ENCODE measurements at places on chromosomes 12 and 14.

DNA sequence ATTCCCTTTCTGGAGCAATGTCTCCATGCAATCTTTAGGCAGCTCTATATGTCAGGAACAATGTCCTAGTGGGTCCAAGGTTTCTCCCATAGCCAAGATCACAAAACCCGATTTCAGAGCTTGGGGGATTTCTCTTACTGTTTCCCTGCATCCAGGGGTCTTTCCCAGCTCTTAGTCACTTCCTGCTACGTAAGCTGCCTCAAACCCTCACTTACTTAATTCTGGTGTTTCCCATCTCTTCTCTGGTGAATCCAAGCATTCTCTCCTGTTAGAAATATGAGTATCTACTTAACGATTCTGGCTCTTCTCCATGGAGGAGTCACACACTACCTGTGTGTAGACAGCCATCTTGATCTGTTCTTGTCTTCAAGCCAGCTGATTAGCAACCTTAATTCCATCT lies 80.0 kb downstream of the IFNG-AS1 start:
- no peak for DNase-seq

DNA sequence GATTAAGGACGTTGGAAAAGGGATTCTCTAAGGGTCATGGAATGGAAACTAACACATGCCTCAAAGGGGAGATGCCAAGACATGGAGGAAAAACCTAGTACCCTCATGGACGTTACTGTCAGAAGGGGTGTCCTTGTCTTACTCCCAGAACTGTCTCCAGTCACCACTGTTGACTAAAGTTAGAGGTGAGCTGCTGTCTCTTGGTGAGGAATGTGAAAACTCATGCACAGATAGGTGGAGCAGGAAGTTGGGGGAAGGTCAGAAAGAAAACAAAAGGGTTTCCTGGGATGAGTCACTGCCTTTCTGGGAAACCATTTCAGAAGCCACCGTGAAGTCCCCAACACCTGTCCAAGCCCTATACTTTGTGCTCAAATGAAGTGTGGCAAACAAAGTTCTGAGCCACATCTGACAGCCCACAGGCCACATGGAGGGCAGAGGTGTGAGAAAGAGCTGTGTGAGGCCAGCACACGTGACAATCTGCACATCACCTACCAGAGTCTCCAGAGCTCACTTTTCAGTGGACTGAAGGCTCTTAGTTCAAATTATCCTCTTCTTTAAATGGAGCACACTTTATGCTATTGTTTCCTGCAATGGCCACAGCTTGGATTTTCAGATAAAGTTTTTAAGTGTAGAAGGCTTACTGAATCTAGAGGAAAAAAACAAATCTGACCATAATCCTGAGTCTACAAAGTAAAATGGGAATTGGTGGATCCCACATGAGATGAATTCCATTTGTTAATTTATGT lies 92.9 kb upstream of the EGLN3 start:
- peak; percentile 39 for DNase-seq

- DNase-seq: no peak
Measured at GRCh38 chr12:75715323-75715644, 203.9 kb upstream of the KRR1 start.

DNA sequence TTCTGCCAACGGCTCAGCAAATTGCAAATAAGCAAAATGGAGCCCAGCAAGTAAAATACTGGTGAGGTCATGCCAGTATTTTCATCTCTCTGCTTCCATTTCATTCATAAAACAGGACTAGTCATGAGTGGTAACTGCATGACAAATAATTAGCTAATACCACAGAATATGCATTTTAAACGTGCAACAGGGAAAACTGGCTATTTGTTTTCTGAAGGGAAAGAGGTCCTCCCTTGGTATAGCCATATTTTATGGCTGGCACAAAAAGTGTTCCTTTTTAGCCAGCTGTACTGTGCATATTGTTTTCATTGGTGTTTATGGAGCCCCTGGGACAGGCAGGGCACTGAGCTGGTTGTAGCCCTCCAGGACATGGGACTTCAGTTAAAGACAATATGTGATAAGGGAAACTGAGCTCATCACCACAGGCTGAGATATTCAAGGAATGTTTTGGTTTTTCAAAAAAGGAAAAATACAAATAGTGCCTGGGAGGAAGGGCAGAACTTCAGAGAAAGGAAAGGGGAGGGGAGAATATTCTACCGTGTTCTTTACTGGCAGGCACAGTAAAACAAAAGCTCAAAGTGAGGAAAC lies 26.1 kb upstream of the FOXN3 start:
- no peak for DNase-seq

- no peak for DNase-seq
Measured at GRCh38 chr14:44170556-44170955, 336.5 kb downstream of the FSCB start.

GRCh38 chr12:80101126-80101525 lies 1.8 kb downstream of the OTOGL start:
- DNase-seq: no peak

- no peak for DNase-seq
Measured at GRCh38 chr14:94654071-94654861, 42.1 kb downstream of the SERPINA3 start.

DNA sequence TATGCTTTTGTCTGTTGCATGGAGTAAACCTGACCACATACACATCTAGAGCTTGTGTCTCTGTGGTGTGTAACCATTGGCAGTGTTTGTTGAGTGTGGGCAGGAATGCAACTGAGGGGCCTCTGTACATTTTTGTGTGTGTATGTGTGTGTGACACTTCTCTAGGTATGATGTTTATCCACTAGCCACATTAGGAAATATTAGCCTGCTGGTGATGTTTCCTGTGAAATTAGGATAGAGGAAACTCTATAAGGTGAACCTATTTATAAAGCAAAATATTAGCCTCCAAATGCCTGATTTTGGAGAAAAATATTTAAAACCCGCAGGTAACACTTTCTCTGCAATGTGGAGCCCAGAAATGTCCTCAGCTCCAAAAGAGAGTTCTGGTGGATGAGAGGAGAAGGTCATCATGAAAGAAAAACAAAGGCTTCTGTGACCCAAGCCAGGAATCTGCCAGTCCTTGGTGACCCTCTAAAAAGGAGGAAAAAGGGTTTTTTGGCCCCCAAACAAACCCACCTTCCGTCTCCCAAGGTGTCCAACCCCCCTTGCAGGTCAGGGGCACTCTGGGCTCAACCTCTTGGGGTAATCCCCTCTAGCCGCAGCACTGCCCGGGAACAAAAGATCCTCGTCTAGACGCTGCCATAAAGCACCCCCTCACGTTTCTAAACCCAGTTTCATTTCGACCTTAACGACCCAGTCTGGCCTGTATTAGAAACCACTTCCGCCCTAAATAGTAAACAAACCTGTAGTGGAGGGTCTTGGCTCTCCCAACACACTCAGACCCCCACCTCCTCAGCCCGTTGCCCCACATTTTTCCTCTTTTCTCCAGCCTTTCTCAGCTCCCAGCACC lies 3.1 kb upstream of the HOTAIR start:
- no peak for DNase-seq
